ENCODE measurements at places on chromosomes 3 and 15.

DNA sequence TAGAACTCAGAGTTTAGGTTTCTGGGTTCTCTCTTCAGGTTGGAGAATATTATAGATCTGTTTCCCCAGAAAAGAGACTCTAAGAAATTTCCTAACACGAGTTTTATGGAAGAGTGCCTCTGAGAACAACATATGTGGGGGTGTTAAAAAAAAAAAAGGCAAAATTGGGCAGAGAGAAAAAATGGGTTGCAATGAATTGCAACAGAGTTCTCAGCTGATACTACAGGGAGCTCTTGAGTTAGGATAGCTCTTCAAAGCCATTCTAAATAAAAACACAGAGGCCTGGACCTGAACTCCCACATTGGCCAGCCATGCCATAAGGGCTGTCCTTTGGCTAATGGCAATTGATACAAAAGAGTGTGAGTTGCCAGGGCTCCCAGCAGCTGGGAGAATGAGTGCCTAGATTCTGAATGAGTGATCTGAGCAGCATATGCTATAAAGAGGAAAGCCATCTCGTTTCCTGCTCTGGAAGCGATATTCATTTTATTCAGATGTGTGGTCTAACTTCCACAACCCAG is 20.1 kb upstream of the UBE2E2 start:
- no peak for DNase-seq

GRCh38 chr15:48060396-48060795 is 60.4 kb upstream of the SLC24A5 start:
- no peak for DNase-seq

- no peak for DNase-seq
Measured at GRCh38 chr3:88732186-88732585, 375.2 kb upstream of the EPHA3 start.

DNA sequence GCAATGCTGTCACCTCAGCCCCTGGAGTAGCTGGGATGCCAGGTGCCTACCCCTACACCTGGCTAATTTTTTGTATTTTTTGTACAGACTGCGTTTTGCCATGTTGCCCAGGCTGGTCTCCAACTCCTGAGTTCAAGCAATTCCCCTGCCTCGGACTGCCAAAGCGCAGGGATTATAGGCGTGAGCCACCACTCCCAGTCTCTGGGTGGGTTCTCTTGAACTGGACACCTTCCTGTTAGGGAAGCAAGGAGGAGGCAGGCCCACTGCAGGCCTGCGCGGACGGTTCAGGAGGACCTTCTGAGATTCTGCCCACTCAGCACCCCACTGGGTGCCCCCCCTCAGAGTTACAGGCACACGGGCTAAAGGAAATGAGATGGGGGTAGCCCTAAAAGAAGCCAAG is 73.8 kb upstream of the HERC1 start:
- DNase-seq, result no peak

DNA sequence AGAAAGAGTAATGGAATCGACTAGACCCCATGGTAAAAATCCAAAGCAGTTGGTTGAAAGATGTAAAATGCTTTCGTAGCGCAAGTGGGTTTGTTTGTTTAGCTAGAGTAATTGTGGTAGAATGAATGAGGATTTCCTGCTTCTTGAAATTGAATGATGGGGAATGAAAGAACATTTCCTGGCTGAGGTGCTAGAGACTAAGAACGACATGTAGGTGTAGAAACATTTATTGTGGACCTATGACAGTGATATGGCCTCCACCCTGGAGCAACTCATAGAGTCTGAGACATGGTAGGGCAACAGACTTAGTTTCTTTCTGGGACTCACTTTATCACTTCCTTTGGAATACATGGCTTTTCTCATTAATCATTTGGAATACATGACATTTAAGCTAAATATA is 467.6 kb upstream of the CFAP20DC start:
- DNase-seq, result no peak

DNA sequence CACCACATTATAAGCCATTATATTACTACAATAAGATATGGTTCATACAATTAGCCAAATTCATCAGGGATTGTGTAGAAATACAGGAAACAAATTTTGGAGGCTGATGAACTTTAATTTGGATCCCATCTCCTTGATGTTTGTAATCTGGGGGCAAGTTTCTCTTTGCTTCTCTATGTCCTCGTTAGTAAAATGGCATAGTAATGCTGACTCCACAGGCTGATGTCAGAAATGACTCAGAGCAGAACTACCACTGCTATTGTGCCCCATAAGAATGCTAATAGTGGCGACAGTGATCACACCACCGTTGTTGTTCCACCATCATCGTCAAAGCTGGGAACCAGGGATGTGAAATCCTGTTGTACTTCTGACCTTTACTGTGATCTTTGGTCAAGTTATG is 722.3 kb upstream of the LMCD1 start:
- no peak for DNase-seq

- no peak for DNase-seq
Measured at GRCh38 chr3:25817638-25818037, 27.7 kb downstream of the OXSM start.

GRCh38 chr3:142117056-142117851 is 32.1 kb downstream of the TFDP2 start:
- no peak for DNase-seq

- DNase-seq, result no peak
Measured at GRCh38 chr3:196968233-196969133, at the start of gene PIGZ. Gene PIGZ, minus strand, starts transcription at chr3:196968833. Its CDS starts 16,802 bp downstream, at chr3:196952031.

DNA sequence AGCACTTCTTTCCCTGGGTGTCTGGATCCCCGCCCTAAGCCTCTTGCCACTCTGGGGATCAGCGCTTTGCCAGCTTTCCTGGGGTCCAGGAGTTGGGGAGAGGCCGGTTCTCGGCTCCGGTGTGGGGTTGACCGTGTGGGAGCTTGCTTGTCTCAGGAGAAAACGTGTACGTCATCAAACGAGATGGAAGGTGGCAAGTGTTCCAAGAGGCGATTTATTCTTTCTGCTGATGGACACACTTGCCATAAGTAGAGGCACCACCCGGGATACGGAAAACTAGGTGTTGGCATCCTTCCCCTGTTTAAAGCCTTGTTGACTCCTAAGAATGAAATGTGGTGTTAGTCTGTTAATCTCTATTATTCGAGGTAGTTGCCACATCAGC is 295 bp downstream of the ZWILCH start:
- DNase-seq, result no peak

- no peak for DNase-seq
Measured at GRCh38 chr3:50714946-50715345, 40.2 kb downstream of the DOCK3 start.

DNA sequence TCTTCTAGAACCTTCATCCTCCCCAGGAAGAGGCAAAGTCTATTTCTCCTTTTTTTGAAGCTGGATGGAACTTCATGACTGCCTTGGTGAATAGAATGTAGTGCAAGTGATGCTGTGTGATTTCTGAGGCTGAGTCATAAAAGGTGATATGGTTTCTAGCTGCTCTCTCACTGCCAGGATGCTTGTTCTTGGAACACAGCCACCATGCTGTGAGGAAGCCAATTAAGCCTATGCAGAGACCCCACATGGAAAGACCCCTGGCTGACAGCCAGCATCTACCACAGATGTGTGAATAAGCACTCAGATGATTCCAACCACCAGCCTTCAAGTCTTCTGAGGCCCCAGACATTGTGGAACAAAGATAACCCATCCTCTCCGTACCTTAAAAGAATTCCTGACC is 57.0 kb downstream of the ISL2 start:
- DNase-seq, result no peak

GRCh38 chr3:71589132-71589531 is 5.6 kb upstream of the FOXP1 start:
- no peak for DNase-seq

GRCh38 chr3:45516829-45517228 is 77.7 kb upstream of the LIMD1 start:
- no peak for DNase-seq

DNA sequence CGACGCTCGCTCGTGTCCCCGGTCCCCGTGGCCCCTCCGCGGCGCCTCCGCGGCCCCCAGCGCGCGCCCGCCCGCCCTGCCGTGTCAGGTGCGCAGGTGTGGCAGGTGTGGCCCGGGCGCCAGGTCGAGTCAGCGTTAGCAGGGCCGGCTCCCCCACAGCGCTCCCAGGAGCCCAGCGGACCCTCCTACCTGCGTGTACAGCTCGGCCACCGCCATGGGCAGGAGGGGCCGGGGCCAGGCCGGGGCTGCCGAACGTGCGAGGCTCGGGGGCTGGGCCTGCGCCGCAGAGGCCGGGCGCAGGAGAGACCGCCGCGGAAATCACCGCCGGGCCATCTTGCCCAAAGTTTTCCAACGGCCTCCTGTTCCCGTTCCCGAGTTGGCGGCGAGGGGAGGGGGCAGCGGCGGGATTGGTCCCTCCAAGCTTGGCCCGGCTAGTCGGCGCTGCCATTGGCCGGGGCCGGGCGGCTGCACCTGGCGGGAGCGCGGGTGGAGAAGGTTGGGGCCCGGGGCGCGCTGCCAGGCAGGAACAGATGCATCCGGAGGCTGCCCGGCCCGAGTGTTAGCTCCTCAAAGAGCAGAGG is at the start of gene MYO5C:
Gene MYO5C (minus strand): TSS at position 384 of the 581 bp plus-strand sequence. CDS start 168 bp downstream, at position 216.
- no peak for DNase-seq

DNA sequence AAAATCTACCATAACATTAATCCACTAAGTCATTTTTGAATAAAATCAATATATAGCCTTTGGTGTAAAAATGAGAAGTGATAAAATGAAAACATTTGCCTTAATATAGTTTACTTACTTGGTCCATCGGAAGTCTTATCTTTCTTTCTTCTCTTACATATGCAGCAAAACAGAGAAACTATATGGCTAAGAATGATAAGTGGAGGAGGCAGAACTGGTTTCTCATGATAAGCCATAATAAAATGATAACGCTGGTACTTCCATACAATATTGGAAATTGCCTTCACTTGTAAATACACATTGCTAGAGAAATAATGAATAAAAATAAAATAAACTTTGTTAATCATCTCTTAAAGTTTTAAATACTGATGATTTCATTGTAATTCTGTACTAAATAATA is 47.8 kb upstream of the USP50 start:
- no peak for DNase-seq
